ENCODE measurements at places on chromosomes 5 and 9.

DNA sequence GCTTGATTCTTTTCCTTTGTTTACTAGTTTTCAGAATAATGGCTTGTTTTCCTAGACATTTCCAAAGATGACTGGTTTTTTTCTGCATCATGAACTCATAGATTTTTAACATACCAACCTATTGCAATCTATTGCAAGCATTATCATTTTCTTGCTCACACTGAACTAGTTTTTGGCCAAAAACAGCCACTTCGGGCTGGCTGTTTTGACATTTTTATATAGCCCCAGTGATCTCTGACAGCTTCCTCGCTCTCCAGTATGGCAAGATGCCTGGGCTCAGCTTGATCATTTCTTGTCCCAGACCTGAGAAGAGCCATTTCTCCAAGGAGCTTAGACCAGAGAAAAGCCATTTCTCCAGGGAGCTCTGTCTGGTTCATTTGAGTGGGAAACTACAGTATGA, 94.3 kb upstream of the MAMDC2 start:
- no peaks in the 10 kb centered on the region for H3K27me3 ChIP-seq
- H3K4me1 ChIP-seq = no peaks in the 10 kb centered on the region
- H3K36me3 ChIP-seq = no peaks in the 10 kb centered on the region
- H3K27ac ChIP-seq = no peak overlapping the region
- no peak overlapping the region for H3K4me3 ChIP-seq

- peaks cover 3% of the 10 kb centered on the region for H3K4me1 ChIP-seq
- H3K27me3 ChIP-seq = no peaks in the 10 kb centered on the region
- no peak for DNase-seq
- H3K4me3 ChIP-seq = no peak overlapping the region
- no peak overlapping the region for H3K27ac ChIP-seq
These were observed 3.7 kb downstream of the PKN3 start for GRCh38 chr9:128706045-128706444.

GRCh38 chr5:154206311-154206710, 15.8 kb downstream of the GALNT10 start:
- H3K27ac ChIP-seq = no peak overlapping the region
- no peak overlapping the region for H3K4me3 ChIP-seq
- peaks cover 10% of the 10 kb centered on the region for H3K4me1 ChIP-seq
- DNase-seq = no peak

GRCh38 chr5:501831-502184, 22.4 kb downstream of the SLC9A3 start:
- no peak for DNase-seq
- H3K4me3 ChIP-seq = no peak overlapping the region
- peaks cover 3% of the 10 kb centered on the region for H3K4me1 ChIP-seq
- H3K36me3 ChIP-seq = no peaks in the 10 kb centered on the region
- H3K27ac ChIP-seq = no peak overlapping the region

DNA sequence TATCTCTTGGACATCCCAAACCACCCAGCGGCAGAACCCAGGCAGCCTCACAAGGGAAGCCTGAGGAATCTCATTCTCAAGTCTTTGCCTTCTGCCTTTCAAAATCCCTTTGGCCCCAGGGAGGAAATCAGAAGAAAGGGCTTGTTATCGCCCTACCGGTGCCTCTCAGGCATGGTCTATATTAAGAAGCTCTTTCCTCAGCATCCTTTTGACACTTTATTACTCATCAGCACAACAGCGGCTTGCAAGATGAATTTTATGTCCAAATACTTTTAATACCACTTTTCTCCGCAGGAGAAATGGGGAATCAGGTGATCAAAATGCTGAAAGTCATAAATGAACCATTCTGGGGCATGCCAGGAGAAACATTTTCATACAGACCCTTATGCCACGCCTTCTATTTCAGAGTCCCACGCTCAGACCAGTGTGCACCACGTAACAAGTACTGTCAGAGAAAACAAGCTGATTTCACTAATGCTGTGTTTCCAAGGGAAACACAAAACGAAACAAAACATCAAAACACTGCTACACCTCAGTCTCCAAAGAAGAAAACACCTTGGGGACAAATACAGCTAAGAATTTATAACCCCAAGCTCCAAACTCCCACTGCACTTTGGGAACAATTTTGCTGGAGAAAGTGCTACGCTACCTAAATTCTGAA, 30.0 kb downstream of the RAPGEF1 start:
- peaks cover 46% of the 10 kb centered on the region for H3K4me1 ChIP-seq
- H3K4me3 ChIP-seq = no peak overlapping the region
- no peak for DNase-seq

Measured in thymus (tissue), 14 donors.